GM13976 (cell line): ENCODE measurements at places on chromosomes 1 and 21.

GRCh38 chr1:41541592-41541952 is 57.1 kb upstream of the EDN2 start:
- no peak for DNase-seq

DNA sequence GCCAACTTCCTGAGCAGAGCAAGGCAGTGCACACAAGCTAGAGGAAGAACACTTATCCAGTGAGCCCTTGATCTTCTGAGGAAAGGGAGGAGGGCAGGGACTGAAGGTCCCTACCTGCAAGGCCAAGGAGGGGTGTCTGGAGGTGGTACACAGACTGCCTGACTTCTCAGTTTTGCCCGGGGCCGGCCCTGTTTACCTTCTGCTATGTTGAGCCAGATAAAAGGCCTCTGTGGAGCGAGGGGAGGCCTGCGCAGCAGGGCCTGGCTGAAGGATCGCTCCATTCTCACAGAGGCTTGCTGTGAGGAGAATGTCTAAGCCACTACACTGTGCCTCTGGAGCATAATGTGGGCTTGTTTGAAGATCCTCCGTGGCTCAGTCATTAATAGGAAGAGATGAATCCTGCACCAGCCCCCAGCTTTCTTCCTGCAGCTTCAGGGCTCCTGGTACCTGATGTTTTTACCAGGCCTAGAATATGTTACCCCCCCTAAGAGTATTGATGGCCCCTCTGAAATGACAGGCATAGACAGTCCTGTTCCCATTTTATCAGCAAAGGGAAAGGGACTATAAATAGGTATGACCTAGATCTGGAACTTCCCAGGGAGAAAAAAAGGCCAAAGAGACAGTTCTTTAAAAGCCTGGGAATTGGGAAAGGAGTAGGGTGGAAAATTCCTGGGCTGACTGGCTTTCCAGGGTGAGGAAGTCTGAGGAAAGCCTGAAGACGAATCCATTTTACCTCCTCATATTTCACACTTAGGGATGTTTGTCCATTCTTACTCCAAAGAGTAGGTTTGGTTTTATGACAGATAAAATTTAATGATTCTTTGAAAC is 4.7 kb downstream of the POGK start:
- DNase-seq, result no peak

DNA sequence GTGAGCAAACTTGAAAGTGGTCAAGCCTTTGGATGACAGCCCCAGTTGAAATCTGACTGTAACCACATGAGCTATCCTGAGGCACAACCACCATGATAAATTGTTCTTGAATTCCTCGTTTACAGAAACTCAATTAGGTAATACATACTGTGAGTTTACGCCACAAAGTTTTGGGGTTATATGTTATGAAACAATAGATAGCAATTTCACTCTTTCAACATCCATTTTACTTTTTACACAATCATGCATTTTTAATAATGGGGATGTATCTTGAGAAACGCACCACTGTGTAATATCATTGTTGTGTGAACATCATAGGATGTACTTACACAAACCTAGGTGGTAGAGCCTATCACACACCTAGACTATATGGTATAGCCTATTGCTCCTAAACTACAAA is 35.4 kb downstream of the OR2C3 start:
- no peak for DNase-seq

- DNase-seq, result no peak
Observed at GRCh38 chr21:43689556-43690337, 29.2 kb upstream of the PDXK start.

- DNase-seq, result no peak
Observed at GRCh38 chr1:192574073-192574472, 1.5 kb upstream of the RGS1 start.

DNA sequence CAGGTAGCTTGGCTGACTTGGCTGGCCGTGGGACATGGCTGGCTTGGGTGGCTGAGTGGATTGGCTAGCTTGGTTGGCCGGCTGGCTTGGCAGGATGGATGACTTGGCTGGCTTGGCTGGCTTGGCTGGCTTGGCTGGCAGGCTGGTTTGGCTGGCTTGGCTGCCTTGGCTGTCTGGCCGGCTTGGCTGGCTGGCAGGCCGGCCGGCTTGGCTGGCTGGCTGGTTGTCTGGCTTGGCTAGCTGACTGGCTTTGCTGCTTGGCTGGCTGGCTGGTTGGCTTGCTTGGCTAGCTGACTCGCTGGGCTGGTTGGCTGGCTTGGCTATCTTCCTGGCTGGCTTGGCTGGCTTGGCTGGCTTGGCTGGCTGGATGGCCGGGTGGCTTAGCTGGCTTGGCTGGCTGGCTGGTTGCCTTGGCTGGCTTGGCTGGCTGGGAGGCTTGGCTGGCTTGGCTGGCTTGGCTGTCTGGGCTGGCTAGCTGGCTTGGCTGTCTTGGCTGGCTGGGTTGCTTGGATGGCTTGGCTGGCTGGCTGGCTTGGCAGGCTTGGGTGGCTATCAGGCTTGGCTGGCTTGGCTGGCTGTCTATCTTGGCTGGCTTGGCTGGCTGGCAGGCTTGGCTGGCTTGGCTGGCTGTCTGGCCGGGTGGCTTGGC is 129.7 kb upstream of the FAM72C start:
- DNase-seq, result no peak

GRCh38 chr1:110647254-110647891 is 27.4 kb downstream of the KCNA3 start:
- no peak for DNase-seq

GRCh38 chr1:10179406-10180091 is 30.8 kb upstream of the KIF1B start:
- DNase-seq, result no peak

- DNase-seq, result peak; percentile 49
Observed at GRCh38 chr1:155504207-155504606, 58.4 kb downstream of the ASH1L start.

DNA sequence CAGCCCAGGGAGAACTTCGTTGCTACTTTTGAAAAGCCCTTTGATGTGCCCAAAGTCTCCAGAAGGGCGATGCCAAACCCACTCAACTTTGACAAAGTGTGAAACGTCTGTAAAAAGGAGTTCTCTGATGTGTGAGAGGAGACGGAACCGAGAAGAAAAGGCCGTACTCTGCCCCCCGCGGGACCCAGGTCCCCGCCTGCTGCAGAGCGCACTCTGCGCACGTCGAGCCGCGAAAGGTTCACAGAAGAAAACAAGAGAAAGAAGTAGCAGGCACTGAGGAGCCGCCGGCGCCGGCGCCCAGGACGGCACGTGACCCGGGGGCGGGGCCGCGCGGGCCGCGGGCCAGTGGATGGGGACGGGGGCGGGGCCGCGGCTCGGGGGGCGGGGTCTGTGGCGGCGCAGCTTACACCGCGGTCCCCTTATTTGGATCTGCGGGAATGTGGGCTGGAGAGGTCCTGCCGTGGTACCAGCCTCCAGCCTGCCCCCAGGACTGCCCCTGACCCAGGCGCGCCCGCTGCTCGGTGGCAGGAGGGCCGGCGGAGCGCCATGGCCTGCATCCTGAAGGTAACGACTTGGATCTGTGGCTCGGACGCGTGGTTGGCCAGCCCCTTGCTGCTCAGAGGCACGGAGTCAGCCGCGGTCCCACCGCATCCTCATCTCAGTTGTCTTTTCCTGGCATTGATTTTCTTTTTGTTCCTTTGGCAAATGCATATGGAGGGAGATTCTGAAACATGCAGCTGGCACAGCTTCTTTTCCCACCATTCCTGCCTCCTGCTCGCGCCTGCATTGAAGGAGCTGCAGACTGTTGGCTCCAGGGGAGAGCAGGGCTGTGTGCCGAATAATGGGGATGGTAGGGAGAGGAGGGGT is at the start of gene ST6GALNAC3:
Gene ST6GALNAC3, plus strand, starts transcription at position 426 of the 867 bp plus-strand sequence.
- DNase-seq, result peak; percentile 85

DNA sequence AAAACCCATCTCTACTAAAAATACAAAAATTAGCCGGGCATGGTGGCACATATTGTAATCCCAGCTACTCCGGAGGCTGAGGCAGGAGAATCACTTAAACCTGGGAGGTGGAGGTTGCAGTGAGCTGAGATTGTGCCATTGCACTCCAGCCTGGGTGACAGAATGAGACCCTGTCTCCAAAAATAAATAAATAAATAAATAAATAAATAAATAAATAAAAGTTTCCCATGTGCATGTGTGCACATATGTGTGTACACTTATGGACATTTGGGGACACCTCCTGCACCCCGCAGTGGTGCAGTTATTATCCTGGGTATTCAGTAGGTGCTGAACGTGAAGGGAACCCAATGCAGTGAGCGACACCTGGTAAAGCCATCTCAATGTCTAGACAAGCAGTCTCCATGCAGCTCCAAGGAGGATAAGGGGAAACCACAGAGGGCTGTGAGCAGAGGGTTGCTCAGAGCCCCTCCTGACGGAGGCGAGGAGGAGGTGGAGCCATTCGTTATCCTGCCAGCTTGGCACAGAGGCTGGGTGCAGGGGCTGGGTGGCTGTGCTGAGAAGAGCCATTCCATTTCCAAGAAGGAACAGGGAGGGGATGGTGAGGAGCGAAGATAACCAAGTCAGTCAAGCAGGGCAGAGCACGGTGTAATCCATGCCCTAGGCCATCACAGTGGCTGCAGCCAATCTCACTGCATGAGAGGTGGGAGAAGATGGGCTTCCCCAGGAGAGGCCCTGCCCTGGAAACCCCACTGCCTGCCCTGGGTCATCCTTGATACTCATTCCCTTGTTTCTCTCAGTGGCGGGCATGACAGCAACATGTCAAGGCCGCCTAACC is 25.6 kb downstream of the UBIAD1 start:
- DNase-seq, result no peak

- peak; percentile 8 for DNase-seq
Observed at GRCh38 chr1:90726986-90727480, 9.9 kb upstream of the BARHL2 start.

DNA sequence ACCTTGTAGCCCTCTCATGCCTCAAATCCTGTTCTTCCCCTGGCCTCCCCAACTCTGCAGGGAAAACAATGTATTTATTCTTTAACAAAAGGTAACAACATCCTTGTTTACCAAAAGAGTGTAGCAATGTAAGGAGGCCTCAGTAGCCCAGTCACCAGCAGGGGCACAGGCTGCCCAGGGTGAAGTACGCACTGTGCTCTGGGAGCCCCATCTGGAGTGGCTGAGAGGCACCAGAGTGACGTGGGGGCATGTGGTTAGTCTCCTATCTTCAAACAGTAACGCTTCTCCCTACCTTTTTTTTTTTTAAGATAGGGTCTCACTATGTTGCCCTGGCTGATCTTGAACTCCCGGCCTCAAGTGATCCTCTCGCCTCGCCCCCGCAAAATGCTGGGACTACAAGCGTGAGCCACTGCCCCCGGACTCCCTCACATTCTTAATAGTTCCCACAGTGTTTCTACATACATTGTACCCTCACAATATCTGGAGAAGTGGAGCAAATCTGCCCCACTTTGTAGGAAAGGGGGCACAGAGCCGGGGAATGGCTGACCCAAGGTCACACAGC is 51.3 kb upstream of the ECE1 start:
- no peak for DNase-seq

DNA sequence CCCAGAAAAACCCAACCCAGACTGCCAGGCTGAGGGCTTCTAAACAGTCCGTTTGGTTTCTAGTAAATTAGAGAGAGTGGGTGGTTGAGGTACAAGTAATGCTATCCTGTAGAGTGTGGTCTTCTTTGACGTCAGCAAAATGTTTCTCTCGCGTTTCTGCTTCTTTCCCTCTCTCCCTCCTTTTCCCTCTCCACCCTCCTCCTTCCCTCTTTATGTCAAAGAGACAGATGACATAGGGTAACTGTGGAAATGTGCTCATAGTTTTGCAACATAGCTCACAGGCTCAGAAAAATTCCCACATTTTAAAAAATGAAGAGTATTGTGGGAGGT is 158.3 kb downstream of the TOMM20 start:
- peak; percentile 51 for DNase-seq

- DNase-seq, result no peak
Observed at GRCh38 chr21:39184050-39184980, 1.1 kb upstream of the PSMG1 start.

DNA sequence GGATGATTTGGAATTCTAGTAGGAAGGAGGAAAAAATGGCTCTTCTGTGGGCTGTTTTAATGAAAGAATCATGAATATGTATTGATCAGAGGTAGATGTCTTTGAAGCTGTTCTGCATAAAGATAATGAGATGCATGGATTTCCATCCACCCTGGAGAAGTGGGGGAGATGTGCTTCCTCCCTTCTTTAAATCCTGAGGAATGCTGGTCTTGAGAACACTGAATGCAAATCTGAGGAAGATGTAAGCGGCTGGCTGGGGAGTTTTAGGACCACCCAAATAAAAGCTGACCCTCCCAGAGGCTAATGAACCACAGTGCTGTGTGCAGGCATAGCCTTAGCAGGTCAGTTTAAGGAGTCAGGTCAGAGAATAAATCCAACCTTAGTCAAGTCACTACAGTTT is 37.3 kb downstream of the ZMYND12 start:
- DNase-seq, result no peak

- DNase-seq, result no peak
Observed at GRCh38 chr1:196567238-196567637, 41.0 kb downstream of the KCNT2 start.

DNA sequence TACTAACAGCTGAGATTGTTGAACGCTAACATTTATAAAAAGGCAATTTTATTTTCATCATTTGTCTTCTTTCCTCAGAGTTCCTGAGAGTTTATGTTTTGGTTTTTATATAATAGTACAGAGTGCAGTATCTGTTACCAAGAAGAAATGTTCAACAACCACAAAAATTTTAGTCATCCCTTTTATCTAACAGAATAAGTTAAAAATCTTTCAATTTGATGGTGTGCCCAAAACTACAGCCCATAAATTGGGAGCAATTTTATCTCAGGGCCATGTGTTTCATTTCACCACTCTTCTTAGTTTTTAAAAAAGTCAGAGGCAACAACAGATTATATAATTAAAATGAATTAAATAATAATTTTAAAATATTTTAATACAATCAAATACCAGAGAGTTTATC is 37.1 kb downstream of the NEXN start:
- DNase-seq, result no peak

GRCh38 chr1:229300099-229300757 is 29.3 kb downstream of the RAB4A start:
- DNase-seq, result no peak

DNA sequence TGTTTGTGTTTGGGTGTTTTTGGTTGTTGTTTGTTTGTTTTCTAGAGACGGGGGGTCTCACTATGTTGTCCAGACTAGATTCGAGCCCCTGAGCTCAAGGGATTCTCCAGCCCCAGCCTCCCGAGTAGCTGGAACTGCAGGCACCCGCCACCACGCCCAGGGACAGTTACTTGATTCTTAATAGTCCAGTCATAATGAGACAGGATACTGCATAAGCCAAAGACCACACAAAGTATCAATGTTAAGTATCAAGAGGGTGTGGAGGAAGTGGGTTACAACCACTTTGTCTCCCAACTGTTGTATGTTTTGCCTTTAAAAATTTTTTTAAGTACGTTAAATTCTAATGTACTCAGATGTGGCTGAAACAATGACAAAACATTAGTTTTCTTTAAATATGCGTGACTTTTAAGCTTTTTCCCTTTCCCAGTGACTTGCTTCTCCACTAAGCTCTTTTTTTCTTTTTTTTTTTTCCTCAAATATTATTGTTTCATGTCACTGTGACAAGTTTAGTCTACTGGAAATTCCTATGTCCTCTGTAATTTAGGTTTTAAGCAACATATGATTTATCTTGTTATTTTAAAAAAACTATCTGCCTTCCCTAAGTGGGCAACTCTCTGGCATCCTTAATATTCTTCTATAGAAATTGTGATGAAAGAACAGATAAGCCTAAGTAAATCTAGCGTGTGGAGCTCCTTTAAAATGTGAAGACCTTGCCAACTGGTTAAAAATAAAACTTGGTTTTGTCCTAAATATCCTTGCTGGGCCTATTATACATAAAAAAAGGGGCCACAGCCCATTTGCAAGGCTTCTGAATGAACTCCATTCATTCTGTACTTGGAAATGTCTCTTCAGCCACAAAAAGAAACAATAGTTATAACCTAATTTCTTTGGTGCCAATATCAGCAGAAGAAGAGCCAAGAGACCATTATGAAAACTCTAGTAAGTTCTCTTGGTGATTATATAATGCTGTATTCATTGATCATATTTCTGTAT is 56.2 kb upstream of the DPH5 start:
- DNase-seq, result peak; percentile 28

- DNase-seq, result no peak
Observed at GRCh38 chr1:6971699-6972098, 186.4 kb downstream of the CAMTA1 start.
